Panc1 (cell line): ENCODE measurements at places on chromosomes 2 and 18. TPM values are rescaled to one million over a fixed set of nuclear protein-coding genes. Genes with fewer than 3 reads are reported as not detected.

SOX11 gene
- total RNA-seq = not detected

CDK15 gene
- total RNA-seq = 4.8 TPM

DNA sequence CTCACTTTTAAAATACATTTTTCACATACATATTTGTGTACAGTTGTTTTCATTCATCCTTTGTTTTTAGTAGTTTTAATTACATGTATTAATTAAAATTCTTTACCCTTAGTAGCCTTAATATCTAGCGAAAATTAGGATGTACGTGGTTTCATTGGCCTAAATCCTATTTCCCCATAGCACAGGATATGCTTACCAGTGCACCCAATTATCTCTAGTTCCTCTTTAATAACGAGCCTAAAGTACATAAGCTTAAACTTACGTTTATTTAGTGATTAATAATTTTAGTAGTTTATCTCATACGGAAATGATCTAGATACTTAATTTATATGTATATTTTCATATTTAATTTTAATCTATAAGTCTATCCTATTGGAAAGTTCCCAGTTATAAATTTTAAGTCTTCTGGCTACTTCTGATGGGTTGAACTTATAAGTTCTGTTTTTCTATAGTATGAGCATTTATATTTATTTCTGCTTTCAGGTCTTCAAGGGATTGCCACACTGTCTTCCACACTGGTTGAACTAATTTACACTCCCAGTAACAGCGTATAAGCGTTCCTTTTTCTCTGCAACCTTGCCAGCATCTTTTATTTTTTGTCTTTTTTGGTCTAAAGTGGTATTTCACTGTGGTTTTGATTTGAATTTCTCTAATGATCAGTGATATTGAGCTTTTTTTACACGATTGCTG, 21.4 kb upstream of the RUFY4 start:
- DNase-seq = no peak
- H3K36me3 ChIP-seq = no peaks in the 10 kb centered on the region
- H3K4me3 ChIP-seq = no peak overlapping the region

DNA sequence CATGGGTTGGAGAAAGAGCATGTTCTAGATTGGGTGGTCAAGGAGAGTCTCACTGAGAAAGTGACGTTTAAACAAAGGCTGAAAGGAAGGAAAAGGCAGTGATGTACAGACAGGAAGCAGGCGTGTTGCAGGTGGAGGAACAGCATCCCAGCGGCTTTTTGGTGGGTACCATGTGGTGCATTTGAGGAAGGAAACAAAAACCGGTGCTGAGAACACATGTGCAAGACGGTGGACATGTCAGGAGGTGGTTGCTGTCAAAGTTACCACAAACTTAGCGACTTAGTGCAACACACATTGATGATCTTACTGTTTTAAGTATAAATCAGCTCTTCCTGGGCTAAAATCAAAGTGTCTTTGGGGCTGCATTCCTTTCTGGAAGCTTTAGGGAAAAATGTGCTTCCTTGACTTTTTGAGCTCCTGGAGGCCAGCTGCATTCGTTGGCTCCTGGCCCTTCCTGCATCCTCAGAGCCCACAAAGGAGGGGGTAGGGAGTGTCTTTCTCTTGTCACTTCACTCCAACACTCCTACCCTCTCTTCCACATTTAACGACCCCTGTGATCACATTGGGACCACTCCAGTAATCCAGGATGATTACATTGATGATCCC, 380.6 kb downstream of the FBXO15 start:
- no peak overlapping the region for H3K4me3 ChIP-seq
- H3K27me3 ChIP-seq = no peaks in the 10 kb centered on the region
- no peak overlapping the region for H3K27ac ChIP-seq
- DNase-seq = no peak
- no peaks in the 10 kb centered on the region for H3K4me1 ChIP-seq
